ENCODE measurements at places on chromosomes 13 and 19. TPM values are rescaled to one million over a fixed set of nuclear protein-coding genes. Genes with fewer than 3 reads are reported as not detected.

DNA sequence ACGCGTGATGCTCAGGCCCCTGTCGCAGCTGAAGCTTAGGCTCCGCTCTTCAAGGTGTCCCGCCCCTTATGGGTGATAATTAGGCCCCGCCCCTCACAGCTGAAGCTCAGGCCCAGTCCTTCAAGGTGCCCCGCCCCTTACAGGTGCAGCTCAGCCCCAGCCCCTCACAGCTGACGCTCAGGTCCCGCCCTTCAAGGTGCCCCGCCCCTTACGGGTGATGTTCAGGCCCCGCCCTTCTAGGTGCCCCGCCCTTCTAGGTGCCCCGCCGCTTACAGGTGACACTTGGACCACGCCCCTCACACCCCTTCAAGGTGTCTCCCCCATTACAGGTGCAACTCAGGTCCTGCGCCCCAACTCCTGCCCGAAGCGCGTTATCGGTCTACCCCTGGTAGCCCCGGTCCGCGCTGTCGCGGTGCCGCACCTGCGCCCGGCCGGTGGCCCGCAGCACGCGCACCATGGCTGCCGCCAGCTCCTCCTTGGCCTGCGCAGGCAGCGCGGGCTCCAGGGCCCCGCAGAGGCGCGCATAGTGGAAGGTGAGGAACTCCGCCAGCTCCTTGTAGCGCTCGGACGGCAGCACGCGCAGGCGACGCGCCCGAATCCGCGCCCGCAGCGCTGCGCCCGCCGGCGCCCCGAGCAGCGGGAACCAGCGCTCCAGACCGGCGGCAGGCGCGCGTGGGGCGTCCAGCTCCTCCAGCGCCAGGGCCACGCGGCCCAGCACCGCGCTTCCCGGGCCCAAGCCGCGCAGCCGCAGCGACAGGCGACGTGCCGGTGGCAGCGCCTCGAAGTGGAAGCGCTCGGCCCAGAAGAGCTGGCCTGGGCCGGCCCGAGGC lies 7.3 kb downstream of the RASAL3 start:
- no peak for DNase-seq

GRCh38 chr13:38226496-38226895 lies 123.2 kb upstream of the UFM1 start:
- no peak for DNase-seq

GRCh38 chr13:50615234-50615633 lies 228.3 kb downstream of the DLEU7 start:
- DNase-seq = no peak

DNA sequence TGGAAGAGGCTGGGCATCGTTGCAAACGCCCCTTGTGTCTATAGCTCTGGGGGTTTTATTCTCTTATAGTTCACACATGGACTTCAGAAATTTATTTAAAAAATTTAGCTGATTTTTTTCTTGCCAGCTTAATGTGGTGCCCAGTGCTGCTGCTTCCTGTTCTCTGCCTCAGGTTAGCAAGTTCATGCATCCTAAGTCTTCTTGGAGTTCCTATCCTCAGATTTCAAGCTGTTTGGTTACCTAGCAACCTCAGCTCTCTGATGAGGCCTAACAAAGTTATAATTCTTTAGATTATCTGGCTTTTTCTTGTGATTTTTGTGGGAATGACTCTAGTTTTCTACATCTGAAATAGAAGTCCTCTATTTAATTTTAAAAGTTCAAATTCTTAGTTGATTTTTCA lies 250.9 kb downstream of the MAB21L1 start:
- no peak for DNase-seq

GRCh38 chr19:38068826-38069225 lies 155.2 kb downstream of the DPF1 start:
- no peak for DNase-seq

Gene SIGLEC5
- total RNA-seq = not detected

Gene KLHL26
- 12.3 TPM for total RNA-seq

- no peak for DNase-seq
Observed at GRCh38 chr19:38785187-38785699, 3.8 kb upstream of the LGALS7B start.

DNA sequence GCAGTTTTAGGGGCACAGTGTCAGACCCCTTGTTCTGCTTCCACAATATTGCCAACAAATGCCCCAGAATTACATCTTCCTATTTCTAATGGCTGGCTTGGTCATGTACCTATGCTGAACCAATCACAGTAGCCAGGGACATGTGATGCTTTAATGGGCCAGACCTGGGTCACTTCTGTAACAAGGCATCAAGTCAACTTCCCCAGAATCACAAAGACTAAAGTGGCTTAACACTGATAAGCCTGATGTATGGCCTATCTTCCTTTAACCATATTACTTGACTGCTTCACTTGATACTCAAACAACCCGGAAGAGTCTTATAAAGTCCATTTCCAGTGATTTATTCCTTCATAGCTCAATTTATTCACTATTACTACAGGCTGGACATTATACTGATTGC lies 19.6 kb downstream of the LNX2 start:
- no peak for DNase-seq
